ENCODE measurements at places on chromosomes 13 and 19. TPM values are rescaled to one million over a fixed set of nuclear protein-coding genes. Genes with fewer than 3 reads are reported as not detected.

DNA sequence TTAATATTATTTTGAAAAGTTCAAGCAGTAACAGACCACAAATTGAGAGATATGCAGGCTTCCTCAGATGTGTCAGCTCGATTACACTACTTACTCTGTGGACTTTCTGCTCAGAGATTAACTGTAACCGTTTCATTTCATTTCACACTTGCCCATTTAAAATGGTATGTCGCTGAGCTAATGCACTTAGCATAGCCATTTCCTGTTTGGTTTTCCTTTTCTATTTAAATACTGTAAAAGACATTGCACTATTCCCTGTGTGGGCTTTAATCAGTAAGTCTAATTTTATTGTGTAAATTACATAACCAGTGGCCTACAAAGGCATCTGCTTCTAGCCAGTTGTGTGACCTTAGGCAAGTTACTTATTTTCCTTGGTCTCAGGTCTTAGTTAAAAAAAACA, 237.6 kb downstream of the LACC1 start:
- no peak for DNase-seq

Gene ADAMTSL5
- 0.09 TPM for total RNA-seq

DNA sequence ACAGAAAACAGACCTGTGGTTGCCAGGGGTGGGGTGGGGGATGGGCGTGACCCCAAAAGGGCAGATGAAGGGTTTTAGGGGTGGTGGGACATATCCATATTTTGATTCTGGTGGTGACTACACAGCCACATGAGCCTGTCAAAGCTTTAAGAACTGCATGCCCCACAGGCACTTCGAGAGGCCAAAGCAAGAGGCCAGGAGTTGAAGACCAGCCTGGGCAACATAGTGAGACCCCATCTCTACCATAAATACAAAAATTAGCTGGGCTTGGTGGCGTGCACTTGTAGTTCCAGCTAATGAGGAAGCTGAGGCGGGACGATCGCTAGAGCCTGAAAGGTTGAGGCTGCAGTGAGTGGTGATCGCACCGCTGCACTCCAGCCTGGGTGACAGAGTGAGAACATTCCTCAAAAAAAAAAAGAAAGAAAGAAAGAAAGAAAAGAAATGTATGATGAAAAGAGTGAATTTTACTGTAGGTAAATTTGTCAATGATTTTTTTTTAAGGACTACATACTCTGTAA, 18.9 kb upstream of the BCL3 start:
- no peak for DNase-seq

- no peak for DNase-seq
Observed at GRCh38 chr13:45238945-45239795, 38.3 kb upstream of the KCTD4 start.

DNA sequence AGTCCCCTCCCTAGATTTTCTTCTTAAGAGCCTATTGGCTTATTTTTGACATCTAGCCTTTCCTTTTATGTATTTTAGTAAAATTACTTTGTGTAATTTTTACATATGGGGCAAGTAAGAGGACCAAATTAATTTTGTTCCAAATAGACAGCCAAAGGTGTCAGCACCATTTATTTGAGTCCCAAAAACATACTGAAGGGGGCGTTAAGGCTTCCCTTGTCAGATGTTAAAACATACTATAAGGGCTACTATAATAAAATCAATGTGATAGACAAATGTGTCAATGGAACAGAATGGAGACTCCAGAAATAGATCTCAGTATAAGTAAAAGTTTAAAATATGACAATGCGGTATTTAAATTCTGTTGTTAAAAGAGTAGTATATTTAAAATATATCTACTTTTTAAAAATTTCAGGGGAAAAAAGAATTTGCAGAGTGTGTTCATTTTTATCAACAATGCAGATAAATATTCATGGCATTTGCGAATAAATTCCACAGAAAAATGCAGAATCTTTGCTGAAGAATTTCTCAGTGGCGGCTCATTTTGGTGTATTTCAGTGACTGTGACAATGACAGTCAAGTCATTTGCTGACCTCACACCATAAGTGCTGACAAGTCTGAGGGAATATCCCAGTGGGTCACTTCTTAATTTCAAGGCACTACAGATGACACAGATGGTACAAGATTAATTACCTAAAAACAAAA, 133.7 kb downstream of the MTUS2 start:
- DNase-seq, result no peak

DNA sequence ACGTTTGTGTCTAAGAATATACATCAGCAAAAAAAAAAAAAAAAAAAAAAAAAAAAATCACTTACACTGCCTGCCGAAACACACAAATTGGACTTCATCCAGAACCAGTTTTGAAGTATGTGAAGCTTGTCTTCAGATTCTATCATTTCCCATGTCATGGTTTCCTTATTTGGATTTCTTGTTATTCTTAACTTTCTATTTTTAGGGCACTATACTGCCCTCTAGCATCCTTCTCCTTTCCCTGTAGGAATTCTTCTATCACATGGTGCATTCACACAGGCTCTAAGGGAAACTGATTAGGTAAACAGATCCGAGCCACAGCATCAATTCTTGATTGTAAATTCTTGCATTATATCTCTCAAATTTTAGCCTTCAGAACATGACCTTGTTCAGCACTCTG, 1507.5 kb downstream of the OLFM4 start:
- DNase-seq, result no peak

DNA sequence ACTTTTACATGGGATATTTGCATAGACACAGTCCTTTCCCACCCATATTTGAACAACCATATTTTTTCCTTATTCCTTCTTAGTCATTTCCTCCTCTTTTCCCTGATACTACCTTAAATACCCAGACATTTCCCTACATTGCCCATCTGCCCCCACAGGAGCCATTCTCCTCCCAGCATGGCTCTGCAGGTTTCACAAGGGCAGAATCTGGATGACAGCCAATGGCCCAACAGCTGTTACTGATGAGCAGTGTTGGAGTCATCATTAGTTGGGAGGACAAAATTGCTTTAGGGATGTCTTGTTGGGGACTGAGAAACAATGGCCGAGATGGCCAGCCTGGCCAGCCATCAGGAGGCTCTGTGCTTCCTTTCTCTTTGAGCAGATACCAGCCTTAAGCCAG, 209.5 kb downstream of the KLF5 start:
- DNase-seq, result no peak

All from liver (tissue), 10 donors.